Left lobe of liver (tissue), 2 donors: ENCODE measurements at places on chromosomes 2 and 18.

DNA sequence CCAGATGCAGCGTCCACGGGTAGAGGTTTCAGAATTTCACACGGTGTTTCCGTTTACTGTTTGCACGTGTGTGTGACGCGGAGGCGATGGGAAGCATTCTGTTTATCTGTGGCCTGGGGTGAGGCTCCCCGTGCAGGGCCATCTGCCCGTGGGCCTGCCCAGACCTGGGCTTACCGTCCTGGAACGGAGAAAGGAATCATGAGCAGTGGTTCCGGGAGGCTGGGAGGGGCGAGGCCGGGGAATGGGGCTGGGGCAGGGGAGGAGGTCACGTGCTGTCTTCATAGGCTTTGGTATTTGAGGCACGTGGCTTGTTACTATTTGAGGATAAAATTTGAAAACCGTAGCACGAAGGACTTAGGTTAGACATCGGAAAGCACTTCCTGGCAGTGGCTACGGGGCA, 77.9 kb downstream of the RTP5 start:
- DNase-seq = no peak

- no peak for DNase-seq
Measured at GRCh38 chr2:148645539-148646230, 1.1 kb downstream of the EPC2 start.

DNA sequence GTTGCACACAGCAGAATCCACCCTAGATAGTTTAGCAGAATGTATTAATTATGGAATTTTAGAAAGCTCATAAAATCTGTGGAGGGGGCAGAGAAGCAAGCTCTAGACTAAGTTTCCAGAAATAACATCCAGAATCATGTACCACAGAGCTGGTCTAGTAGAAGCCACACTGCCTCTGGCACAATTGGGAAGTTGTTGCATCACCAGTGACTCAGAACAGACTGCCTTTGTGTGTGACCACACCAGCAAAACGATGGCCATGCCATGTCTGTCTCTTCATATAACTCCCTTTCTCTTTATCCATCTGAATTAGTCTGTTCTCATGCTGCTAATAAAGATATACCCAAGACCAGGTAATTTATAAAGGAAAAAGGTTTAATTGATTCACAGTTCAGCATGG, 158.9 kb downstream of the CCDC148 start:
- DNase-seq = no peak

GRCh38 chr2:143946436-143947391, 573.2 kb downstream of the ZEB2 start:
- DNase-seq = no peak

- DNase-seq = no peak
Measured at GRCh38 chr18:25153426-25153825, 198.5 kb downstream of the ZNF521 start.

GRCh38 chr2:241777686-241778627, 1.3 kb downstream of the GAL3ST2 start:
- no peak for DNase-seq

DNA sequence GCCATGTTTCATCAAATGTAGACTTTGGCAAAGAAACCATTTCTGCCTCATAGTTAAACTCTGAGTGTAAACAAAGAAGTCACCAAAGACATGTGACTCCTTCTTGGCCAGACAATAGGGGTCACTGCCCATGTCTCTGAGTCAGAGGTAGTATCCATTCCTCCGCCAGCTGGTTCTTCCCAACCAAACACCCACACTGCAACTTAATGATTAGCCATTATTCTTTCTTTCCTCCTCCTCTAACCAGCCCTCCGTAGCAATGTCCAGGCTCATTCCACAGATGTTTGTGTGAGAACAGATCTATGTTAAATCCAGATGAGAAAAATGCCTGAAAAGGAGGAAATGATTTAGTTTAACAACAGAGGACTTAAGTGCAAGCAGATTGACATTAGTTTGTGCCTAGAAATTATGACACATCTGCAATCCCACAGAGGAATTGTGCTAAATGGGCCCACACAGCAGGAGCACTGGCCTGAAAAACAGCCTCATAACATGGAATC, 127.9 kb upstream of the SH3BP4 start:
- peak; percentile 62 for DNase-seq

DNA sequence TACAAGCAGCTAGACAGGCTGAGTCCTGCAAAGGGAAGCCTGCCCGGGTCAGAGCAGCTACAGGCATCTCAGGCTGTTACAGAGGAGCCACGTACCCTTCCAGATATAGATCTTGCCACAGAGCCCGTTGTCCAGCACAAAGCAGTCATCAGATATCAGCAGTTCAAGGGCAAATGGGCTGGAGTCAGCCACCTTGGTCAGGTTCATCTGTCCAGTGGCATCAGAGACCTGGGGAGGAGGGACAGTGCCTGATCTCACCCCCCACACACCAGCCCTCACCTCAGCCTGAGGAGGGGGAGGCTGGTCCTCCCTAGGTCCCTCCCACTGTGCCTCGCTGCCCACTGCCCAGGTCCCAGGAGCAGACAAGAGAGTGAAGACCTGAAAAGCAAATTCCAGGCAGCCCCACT, 12.2 kb downstream of the CAPG start:
- DNase-seq = no peak

DNA sequence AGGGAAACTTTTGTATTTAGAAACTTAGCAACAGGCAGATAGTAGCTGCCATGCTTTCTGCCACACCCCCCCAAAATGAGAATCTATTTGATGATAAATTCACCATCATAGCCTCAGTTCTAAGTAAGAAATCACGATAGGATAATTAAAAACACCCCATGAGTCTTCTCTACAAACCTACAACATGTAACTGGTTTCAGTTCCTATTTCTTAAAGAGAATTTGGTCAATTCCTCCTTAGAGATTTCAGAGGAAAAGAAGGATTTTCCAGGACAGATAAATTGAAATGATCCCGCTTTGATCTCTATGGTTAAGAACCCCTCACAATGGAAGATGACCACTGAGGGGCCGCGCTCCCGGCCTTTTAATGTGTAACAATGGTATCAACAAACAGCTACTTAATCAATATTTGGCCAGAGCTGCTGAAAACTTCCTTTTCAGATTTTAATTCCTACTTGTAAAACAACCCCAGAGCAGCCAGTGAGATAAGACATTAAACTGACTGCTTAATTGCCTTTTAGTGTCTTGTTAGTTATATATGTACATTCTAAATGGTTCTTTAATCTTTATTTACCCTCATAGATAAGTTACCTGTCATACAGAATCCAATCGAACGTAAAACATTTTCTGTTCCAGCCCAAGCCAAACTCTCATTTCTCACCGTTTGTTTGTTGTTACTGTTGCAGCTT, 10.1 kb downstream of the PAX3 start:
- DNase-seq = no peak

- DNase-seq = no peak
Measured at GRCh38 chr2:30708491-30709290, 98.6 kb downstream of the CAPN13 start.

GRCh38 chr2:150485114-150485870, 2.2 kb downstream of the RND3 start:
- DNase-seq = peak; percentile 91

DNA sequence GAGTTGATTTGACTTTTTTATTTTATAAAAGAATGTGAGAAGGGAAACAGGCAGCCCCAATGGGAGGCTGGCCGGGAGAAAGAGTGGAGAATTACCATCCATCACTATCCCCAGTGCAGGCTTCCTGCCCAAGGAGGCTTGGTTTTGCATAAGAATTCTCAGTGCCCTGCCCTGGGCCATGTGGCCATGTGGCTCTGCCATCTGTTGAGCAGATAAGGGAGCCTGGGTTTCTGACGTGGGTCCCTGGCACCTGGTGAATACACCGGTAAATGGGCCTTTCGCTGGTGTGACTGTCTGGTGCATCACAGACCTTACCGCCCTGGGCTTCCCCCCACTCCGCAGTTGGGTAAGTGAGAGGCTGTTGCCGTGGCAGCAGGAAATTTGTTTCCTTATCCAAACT, 54.5 kb upstream of the TMEM163 start:
- no peak for DNase-seq
